Activated CD8-positive, alpha-beta T cell treated with anti-CD3 and anti-CD28 coated beads for 36 hours (primary cell): ENCODE measurements at places on chromosomes 1 and 21. TPM values are rescaled to one million over a fixed set of nuclear protein-coding genes. Genes with fewer than 3 reads are reported as not detected.

GRCh38 chr21:44850208-44850800 is 23.2 kb downstream of the PTTG1IP start:
- no peaks in the 10 kb centered on the region for H3K27me3 ChIP-seq
- H3K27ac ChIP-seq: no peak overlapping the region
- H3K4me3 ChIP-seq: no peak overlapping the region

The AMY1B gene
- not detected for total RNA-seq

GRCh38 chr1:58908561-58909560 is 125.0 kb upstream of the JUN start:
- no peak for DNase-seq
- H3K4me1 ChIP-seq: peaks cover 5% of the 10 kb centered on the region
- no peak overlapping the region for H3K27ac ChIP-seq
- H3K27me3 ChIP-seq: no peaks in the 10 kb centered on the region
- no peak overlapping the region for H3K4me3 ChIP-seq
- H3K36me3 ChIP-seq: no peaks in the 10 kb centered on the region

GRCh38 chr1:161166669-161167548 is 683 bp downstream of the PPOX start:
- peaks cover 16% of the 10 kb centered on the region for H3K36me3 ChIP-seq
- H3K4me3 ChIP-seq: peak overlapping the region; percentile 82
- H3K27me3 ChIP-seq: no peaks in the 10 kb centered on the region
- DNase-seq: no peak
